Heart left ventricle (tissue), 16 donors: ENCODE measurements at places on chromosomes 2 and 18. TPM values are rescaled to one million over a fixed set of nuclear protein-coding genes. Genes with fewer than 3 reads are reported as not detected.

- no peak for DNase-seq
These were observed 109.9 kb upstream of the CAB39 start for GRCh38 chr2:230602562-230603230.

DNA sequence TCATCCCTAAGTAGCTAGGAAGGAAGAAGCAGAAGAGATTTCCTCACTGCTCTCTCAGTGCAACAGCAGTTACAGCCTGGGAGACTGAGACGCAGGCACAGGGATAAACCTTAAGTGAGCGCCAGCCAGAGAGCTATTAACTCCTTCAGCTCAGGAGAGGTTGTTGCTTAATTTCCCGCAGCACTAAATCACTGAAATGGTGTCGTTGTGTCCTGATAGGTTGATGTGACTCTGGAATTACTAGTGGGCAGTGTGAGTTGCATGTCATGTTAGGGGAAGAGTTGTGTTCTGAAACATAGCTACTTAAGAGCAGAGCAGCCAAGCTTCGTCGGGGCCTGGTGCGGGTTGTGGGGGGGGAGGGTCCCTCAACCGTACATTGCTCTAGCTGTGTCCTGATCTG lies 225.8 kb downstream of the NAPG start:
- no peak for DNase-seq

GRCh38 chr2:1978706-1979105 lies 234.4 kb upstream of the PXDN start:
- no peak for DNase-seq

DNA sequence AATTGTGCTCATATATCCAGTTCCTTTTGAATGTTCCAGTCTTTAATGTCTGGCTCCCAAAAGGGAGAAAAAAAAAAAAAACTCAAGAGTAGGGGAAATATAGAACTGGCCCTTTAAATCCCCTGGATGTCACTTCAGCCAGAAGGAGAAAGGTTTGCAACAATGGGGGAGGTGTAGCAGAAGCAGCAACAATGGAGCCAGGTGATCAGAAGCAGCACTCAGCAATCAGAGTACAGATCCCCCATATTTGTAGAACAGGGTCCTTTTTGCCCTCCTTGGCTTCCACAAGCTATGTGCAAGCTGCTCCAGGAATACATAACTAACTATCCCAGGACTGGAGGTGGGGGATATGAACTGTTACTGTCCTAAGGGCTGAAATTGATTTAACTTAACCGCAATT lies 25.8 kb upstream of the ZNF397 start:
- no peak for DNase-seq

DNA sequence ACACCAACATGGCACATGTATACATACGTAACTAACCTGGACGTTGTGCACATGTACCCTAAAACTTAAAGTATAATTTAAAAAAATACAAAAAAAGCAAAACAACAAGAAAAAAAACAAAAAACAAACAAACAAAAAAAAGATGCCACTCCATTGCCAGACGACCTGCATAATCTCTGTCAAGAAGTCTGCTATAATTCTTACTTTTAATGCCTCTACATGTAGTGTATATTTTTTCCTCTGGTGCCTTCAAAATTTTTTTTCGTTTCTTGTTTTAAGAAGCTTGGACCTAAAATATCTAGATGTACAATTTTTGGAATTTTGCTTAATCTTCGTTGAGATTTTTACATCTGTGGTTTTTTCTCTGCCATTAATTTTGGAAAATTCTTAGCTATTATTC lies 235.6 kb upstream of the ZNF521 start:
- no peak for DNase-seq

DNA sequence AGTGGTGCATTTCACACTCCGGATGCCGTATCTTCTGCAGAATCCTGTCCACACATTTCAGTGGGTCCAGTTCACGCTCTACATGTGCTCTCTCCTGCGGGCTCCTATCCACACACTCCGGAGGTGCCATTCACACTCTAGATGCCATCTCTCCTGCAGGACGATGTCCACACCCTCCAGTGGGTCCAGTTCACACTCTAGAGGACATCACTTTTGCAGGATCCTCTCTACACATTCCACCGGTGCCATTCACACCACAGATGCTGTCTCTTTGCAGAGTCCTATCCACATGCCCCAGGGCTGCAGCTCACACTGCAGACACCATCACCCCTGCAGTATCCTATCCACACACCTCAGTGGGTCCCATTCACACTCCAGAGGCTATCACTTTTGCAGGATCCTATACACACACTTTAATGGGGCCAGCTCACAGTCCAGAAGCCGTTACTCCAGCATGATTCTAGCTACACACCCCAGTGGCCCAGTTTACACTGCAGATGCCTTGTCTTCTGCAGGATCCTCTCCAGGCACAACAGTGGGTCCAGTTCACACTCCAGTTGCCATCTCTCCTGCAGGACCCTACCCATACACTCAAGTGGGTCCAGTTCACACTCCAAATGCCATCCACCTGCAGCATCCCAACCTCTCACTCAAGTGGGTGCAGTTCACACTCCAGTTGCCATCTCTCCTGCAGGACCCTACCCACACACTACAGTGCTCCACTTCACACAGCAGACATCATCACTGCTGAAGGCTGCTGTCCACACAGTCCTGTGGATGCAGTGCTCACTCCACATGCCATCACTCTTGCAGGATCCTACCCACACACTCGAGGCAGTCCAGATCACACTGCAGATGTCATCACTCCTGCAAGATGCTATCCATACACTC lies 2.1 kb upstream of the PXDN start:
- no peak for DNase-seq

GRCh38 chr2:38697116-38697840 lies 31.4 kb downstream of the GALM start:
- DNase-seq = no peak

- DNase-seq = peak; percentile 91
These were observed 7.5 kb downstream of the SERTAD2 start for GRCh38 chr2:64646007-64646880.

- DNase-seq = no peak
These were observed 75.0 kb downstream of the NRXN1 start for GRCh38 chr2:50956886-50957285.

GRCh38 chr18:32775628-32776027 lies 2.8 kb upstream of the KLHL14 start:
- no peak for DNase-seq

DNA sequence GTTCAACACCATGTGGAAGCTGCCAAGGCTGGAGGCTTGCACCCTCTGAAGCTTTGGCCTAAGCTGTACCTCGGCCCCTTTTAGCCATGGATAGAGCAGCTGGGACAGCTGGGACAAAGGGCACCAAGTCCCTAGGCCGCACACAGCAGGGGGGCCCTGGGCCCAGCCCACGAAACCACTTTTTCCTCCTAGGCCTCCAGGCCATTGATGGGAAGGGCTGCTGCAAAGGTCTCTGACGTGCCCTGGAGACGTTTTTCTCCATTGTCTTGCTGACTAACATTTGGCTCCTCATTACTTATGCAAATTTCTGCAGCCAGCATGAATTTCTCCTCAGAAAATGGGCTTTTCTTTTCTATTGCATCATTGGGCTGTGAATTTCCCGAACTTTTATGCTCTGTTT lies 13.7 kb downstream of the RAPGEF4 start:
- DNase-seq = no peak

DNA sequence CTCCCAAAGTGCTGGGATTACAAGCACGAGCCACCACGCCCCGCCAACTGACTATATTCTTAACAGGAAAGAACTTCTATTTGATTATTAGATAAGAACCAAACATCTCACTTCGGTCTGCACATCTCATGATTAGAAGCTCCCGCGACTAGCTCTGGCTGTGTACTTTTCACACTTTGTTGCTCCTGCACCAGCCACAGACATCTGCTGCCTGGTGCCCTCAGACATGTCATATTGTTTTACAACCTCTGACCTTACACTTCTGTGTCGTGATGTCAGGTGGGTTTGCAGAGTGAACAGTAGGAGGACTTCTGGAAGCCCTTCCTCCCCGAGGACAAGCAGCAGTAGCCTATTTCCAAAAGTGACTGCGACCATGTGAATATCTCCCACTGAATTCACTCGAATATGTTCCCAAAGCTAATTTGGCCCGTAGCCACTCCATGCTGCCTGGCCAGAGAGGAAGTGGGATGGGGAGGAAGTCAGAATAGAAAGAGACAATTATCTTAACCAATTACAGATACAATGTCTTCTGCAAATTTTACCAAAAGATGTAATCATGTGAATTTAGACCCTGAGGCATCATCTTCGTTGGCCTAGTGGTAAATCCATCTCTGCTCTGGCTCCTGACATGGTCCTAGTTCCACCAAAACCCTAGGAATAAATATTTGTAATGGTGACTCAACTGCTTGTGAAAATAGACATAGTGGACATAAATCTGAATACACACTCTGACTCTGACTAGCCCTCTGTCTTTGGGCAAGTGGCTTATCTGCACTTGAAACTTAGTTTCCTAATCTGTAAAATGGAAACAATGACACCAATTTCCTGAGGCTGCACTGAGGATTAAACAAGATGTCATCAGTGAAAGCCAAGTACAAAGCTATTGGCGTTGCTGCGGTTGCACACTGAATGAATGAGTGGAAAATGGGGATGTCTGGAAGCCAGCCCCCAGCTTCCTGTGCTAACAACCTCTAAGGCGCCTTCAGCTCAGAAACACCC lies 406.1 kb downstream of the LRATD1 start:
- no peak for DNase-seq

DNA sequence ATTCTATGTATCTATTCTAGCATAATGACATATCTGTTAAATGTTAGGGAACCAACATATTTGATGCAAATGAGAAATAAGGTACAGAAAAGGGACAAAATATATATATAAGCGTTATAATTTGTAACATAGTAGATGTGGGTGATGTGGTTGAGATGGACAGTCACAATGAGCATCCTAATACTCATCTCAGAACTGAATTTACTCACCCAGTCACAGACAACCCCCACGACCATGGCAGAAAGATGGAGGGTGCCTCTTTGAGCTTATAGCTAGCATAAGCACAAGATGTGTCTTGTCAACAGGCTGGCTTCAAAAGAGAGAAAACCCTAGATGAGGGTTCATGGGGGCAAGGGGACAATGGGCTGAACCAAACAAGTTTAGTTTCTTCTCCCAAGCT lies 9.1 kb upstream of the DSG3 start:
- DNase-seq = no peak

DNA sequence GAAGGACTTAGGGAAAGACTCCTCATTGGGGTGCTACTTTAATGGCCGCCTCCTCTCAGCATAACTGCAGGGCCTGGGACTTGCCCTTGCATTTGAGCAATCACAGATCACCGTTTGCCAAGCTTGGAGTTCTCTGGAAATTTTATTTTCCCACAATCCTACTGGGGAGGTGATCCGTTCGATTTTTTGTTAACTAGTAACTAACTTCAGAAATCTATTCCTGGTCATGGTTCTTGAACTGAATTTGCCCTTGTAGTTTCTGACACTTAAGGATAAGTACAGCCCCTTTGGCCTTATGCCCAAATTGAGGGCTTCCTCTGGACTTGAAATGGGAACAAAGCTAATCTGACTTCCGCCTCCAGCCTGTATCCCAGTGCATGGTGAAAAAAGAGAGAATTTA lies 60.5 kb upstream of the ST3GAL5 start:
- peak; percentile 53 for DNase-seq

GRCh38 chr18:22279741-22280452 lies 110.5 kb downstream of the GATA6 start:
- no peak for DNase-seq

Gene IGFBP2
- 57.2 TPM for total RNA-seq

Gene SAG
- total RNA-seq = not detected

Gene CCBE1
- total RNA-seq = 5.2 TPM

Gene BBS5
- total RNA-seq = 8.4 TPM

Gene ORC2
- 6.7 TPM for total RNA-seq

Gene MEP1B
- not detected for total RNA-seq

Gene YES1
- 28.3 TPM for total RNA-seq

Gene IL37
- total RNA-seq = not detected

Gene AFTPH
- total RNA-seq = 11.4 TPM
